ENCODE measurements at places on chromosomes 4 and X.

DNA sequence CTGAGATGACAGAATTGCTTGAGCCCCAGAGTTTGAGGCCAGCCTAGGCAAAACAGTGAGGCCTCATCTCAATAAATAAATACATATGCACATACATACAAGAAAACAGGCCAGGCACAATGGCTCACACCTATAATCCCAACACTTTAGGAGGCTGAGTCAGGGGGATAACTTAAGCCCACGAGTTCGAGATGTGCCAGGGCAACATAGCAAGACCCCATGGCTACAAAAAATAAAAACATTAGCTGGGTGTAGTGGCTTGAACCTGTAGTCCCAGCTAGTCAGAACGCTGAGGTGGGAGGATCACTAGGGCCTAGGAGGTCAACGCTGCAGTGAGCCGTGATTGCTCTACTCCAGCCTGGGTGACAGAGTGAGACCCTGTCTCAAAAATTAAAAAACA lies 51.6 kb upstream of the NEUROG2 start:
- no peak for DNase-seq

DNA sequence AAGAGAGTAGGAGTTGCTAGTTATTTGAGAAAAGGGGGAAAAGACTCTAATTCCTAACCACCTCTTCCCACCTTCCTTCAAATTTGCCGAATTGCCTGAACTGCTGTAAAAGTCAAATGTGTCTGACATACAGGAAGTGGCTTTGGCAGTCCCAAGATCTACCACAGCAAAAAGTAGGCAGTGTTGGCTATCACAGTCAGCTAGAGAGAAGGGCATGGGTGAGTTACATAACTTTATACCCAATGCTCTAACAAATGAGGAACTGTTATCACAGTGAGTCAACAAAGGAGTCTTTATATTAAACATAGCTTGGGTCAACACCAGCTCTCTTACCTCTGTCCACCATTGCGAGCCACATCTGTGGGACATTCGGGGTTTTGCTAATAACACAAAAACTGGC lies 2.4 kb upstream of the MBNL3 start:
- DNase-seq, result no peak

GRCh38 chr4:83606898-83607297 lies 71.0 kb downstream of the GPAT3 start:
- no peak for DNase-seq

- no peak for DNase-seq
Observed at GRCh38 chr4:138897811-138898226, 117.8 kb upstream of the NOCT start.

DNA sequence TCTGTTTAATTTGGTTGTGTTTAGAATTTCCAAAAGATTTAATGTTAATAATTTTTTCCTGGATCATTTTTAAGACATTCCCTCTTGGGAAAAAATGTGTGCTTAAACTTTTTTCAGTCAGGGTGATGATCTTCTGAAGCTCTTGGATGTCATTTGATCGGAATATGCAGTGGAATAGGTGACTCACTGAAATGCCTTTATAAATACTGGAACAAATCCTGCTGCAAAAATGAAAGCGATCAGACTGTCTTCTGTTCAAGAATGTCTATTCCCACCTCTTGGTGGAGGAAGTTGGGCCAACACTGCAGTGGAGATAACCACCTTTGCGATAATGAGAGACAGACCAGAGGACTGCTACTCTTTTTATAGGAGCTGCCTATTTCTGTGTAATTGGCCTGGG lies 46.7 kb downstream of the LARP1B start:
- no peak for DNase-seq

Measured in stimulated activated CD4-positive, alpha-beta T cell treated with anti-CD3 and anti-CD28 coated beads, Interleukin-1b, Interleukin-23, amount 100 ng/mL, for 4 hours (primary cell).